CD8-positive, alpha-beta T cell (primary cell): ENCODE measurements at places on chromosomes 3 and 15. TPM values are rescaled to one million over a fixed set of nuclear protein-coding genes. Genes with fewer than 3 reads are reported as not detected.

SERPINI2 gene
- not detected for total RNA-seq

HAUS2 gene
- total RNA-seq, result 39.1 TPM

MAGEF1 gene
- 3.2 TPM for total RNA-seq

RPUSD2 gene
- 24.3 TPM for total RNA-seq

EPB42 gene
- not detected for total RNA-seq

CFAP91 gene
- not detected for total RNA-seq

GRCh38 chr15:93384886-93385285, 295.9 kb upstream of the RGMA start:
- DNase-seq, result no peak
